ENCODE measurements at places on chromosomes 6 and 20.

GRCh38 chr6:137813308-137813970 lies 53.6 kb upstream of the TNFAIP3 start:
- peak; percentile 99 for DNase-seq

GRCh38 chr20:8535403-8536261 lies 403.6 kb downstream of the PLCB1 start:
- DNase-seq: no peak

DNA sequence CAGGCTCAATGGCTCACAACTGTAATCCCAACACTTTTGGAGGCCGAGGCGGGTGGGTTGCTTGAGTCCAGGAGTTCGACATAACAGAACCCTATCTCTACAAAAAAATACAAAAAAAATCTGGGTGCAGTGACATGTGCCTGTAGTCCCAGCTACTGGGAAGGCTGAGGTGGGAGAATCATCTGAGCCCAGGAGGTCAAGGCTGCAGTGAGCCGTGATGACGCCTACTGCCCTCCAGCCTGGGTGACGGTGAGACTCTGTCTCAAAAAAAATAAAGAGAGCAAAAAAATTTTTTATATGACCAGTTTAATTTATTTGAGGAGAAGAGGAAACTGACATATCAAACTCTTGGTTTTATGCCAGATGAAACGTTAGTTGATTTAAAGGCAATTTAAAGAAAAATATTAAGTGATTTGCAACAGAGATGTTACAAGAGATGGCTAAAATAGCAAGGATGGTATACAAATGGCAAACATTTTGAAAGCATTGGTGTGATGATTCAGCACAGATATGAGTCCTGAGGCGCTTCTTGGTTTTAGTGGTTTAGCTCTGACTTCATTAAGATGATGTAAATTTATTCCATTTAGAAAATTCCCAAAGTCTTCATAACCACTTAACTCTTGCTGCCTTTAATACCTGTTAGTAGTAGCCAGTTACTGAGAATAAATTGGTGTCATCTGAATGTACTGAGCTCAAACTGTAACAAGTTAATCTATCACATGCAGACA lies 17.7 kb downstream of the GTF2H5 start:
- peak; percentile 84 for DNase-seq

GRCh38 chr6:148874698-148875293 lies 128.0 kb downstream of the UST start:
- peak; percentile 86 for DNase-seq

- no peak for DNase-seq
Measured at GRCh38 chr6:108116546-108117426, 42.2 kb upstream of the OSTM1 start.

DNA sequence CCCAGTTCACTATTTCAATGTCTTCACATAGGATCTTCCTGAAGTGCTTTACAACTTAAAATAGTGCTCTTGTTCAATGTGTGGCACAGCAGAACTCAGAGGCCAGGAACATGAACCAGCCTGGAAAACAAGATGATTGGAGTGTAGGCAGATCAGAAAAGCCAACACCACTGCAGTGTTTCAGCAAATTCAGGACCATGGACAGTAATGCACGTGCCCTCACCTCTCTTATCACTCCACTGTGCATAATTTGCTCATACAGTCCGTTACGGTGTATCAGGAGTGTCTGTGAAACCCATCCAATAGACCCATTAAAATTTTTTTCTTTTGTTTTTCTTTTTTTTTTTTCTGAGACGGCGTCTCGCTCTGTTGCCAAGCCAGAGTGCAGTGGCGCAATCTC lies 27.6 kb upstream of the HACE1 start:
- peak; percentile 75 for DNase-seq

- DNase-seq: peak; percentile 50
Measured at GRCh38 chr6:145705561-145705960, 29.8 kb downstream of the EPM2A start.

GRCh38 chr6:124777863-124778262 lies 184.4 kb upstream of the RNF217 start:
- no peak for DNase-seq

DNA sequence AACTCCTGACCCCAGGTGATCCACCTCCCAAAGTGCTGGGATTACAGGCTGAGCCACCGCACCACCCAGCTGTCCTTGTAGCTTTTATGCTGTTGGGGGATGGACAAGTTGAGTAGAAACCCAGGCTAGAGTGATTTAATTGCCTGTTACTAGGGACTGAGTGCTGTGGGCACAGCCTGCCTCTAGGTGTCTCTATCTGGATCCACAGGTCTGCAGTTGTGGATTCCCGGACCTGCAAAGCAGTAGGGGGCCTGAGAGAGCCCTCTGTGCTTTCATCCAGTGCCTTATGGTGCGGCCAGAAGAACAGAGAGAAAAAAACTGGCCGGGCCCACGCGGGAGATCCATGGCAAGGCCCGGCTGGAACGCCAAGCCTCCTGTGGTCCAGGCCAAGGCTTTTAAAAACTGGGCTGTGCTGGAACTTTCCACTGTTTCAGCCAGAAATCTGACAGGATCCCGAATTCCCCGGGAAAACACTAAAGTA lies 5.2 kb downstream of the SIRPA start:
- peak; percentile 76 for DNase-seq

GRCh38 chr6:29656157-29656556 lies 735 bp upstream of the MOG start:
- DNase-seq: no peak

DNA sequence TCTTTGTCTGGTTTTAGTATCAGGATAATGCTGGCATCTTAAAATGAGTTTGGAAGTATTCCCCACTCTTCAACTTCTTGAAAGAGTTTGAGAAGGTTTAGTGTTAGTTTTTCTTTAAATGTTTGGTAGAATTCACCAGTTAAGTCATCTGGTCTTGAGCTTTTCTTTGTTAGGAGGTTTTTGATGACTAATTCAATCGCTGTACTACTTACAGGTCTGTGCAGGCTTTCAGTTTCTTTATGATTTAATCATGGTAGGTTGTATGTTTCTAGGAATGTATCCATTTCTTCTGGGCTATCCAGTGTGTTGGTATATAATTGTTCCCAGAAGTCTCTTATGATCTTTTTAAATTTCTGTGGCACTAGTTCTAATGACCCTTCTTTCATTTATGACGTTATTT lies 215.5 kb downstream of the LRFN2 start:
- DNase-seq: peak; percentile 75

DNA sequence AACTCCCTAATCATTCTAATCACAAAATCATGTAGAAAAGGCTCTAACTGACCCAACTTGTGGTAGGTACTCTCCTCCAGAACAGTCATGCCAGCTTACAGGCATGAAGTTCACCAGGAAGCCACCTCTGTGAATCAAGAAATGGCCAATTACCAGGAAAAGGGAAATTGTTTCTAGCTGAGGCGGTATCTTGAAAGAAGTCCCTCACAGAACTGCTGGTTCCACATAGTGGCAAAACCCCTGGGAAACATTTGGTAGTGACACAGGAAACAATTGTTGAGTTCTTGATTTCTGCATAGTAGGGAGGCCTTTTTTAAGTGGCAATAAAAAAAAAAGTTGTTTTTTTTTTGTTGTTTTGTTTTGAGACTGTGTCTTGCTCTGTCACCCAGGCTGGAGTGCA lies 3.4 kb upstream of the ZHX3 start:
- DNase-seq: no peak

DNA sequence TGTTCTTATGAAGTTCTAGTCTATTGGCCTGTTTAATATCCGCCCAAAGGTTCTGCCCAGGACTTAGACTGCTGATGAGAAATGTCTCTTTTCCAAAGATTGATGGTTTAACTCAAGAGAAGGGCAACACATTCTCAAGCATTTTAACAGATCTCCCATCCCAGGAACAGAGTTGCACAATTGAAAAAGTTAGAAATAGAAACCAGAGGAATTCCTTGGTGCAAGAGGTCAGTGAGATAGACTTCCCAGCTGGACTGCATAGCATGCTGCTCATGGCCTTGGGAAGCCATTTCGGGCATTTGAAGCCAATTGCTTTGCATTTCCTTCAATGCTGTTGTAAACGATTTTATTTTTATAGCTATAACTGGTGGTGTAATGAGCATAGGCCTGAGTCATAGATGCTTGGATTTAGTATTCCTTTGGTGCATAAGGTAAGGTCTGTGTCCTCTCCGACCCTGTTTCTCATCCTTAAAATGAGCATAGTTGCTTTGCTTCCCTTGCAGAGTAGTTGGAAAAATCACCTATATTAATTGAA lies 292.2 kb upstream of the JAG1 start:
- DNase-seq: no peak

- no peak for DNase-seq
Measured at GRCh38 chr20:11210611-11211010, 536.8 kb upstream of the JAG1 start.

DNA sequence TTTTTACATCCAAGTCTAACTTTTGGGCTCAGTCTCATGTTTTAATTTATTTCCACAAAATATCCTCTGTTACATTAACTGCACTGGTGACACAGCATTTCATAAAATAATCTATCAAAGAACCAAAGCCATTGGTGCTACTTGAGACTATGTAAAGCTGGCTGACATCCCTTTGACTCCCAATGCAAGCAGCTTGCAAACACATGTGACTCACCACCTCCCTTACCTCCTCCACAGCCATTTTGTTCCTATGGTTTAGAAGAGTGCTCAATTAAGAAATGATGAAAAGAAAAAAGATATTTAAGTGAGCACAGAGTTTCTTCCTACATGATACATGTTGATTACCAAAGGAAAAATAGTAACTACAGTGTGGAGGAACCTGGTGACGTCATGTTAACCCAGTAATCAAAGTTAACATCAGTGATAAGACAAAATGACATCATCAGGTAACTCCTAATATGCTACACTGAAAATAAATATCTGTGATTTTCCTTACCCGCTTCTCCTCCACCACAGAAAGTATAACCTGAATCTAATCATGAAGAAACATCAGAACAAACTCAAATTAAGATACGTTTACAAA lies 53.3 kb upstream of the LGSN start:
- peak; percentile 36 for DNase-seq

DNA sequence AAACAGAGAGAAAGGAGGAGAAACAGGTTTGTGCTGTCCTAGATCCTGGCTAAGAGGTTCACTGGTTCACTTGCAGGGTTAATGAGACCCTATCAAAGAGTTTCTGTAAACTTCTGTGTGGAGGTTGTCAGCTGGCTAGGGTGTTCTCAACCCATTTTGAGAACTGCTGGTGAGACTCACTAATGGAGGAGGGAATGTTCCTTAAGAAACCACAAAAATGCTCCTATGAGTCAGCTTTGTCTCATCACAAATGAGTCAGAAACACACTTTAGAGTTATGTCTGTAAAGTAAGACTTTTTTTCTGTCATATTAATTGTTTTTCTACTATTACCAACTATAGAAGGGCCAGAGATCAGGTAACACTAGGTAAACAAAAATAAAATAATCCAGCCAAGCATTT lies 884.4 kb downstream of the PHF3 start:
- DNase-seq: peak; percentile 92

GRCh38 chr20:47063407-47063806 lies 168.8 kb downstream of the EYA2 start:
- DNase-seq: no peak

DNA sequence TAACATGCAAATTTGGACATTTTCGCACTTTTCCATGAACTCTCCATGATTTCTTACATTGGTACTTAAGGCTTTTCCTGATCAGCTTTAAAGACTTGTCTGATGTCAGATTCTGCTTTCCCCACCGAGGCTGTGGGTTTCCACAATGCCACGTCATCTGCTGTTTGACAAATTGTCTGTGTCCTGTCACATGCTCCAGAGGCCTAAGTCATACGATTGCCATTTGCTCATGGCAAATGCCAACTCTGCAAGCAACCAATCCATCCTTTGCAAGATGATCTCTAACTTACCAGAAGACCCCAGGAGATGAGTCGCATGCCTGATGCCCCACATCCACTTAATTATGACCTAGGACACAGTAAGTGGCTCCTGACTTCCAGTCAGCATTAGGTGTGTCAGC lies 556.5 kb downstream of the BMP2 start:
- no peak for DNase-seq

GRCh38 chr6:115194981-115195638 lies 852.3 kb upstream of the HS3ST5 start:
- no peak for DNase-seq

- DNase-seq: no peak
Measured at GRCh38 chr20:62138204-62138543, 5.0 kb downstream of the PSMA7 start.
